Nephron progenitor cell (in vitro differentiated cells): ENCODE measurements at places on chromosomes 4 and X.

- peak; percentile 58 for DNase-seq
Observed at GRCh38 chr4:42655921-42656678, 805 bp downstream of the ATP8A1 start.

DNA sequence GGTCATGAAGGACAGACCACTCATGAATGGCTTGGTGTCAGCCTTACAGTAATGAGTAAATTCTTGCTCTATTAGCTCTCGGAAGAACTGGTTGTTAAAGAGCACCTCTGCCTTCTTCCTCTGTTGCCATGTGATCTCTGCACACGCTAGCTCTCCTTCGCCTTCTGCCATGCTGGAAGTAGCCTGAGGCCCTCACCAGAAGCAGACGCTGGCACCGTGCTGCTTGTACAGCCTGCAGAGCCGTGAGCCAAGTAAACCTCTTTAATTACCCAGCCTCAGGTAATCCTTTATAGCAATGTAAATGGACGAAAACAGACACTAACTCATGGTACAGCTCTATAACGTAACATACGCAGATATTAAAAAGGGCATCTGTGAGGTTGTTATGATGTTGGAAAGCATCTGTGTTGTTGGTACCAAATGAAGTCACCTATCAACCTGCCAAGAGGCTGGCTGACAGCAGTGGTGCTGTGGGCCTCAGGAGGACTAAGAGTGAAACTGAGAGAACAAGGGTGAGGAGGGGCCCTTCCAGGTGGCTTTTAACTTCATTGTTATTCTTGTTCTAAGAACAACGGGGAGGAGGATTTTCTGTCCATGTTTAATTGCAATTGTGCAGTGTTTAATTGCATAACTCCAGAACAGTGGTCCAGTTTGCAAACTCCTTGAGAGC, 69.2 kb downstream of the CRMP1 start:
- no peak for DNase-seq

DNA sequence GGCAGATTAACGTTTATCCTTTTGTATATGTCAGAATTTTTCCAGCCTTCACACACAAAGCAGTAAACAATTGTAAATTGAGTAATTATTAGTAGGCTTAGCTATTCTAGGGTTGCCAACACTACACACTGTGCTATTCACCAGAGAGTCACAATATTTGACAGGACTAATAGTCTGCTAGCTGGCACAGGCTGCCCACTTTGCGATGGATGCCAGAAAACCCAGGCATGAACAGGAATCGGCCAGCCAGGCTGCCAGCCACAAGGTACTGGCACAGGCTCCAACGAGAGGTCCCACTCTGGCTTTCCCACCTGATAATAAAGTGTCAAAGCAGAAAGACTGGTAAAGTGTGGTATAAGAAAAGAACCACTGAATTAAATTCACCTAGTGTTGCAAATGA, 94.8 kb downstream of the TET2 start:
- no peak for DNase-seq

- no peak for DNase-seq
Observed at GRCh38 chr4:77093401-77093800, 17.6 kb upstream of the CCNI start.

DNA sequence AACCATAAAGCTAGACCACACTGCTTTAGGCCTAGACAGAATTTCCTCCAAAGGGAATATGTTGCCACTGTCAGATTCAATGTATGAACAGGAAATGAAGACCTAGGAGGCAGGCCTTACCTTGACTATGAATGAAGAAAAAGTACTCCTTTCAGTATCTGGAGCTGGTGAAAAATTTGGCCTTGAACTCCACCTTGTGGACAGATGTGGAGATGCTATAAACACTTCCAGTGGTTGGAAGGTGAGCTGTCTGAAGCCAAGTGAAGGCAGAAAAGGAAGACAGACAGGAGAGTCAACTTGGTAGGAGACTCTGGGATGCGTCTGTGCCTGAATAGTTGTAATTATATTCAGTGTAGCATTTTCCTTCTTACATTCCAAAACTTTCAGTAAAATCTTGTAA, 17.2 kb downstream of the SPIN3 start:
- peak; percentile 6 for DNase-seq

- no peak for DNase-seq
Observed at GRCh38 chr4:138078253-138078652, 163.9 kb downstream of the SLC7A11 start.

- DNase-seq = no peak
Observed at GRCh38 chrX:38804432-38804681, 3.1 kb downstream of the MID1IP1 start.

DNA sequence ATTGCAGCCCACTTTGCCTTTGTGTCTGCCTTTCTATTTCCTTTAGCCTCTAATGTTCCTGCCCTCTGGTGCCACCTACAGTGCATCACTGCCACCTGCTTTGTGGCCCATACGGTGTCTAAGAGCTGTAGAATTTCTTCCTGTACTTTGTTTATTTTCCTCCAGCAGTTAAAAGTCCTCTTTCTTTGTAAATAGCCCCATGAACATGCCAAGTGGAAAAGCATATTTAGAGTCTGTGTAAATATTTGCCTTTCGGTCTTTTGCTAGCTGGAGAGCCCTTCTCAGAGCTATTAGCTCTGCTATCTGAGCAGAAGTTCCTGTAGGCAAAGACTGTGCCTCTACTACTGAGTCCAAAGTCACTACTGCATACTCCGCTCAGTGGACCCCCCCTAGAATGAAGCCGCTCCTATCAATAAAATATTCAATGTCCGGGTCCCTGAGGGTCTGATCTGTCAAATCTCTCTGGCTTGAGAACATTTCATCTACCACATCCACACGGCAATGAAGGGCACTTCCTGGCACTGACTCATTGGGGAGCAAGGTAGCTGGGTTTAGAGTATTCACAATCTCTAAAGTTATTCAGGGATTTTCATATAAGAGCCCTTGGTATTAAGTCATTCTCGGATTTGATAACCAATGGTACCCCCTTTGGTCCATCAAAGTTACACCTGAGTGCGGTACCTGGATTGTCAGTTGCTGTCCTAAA, 36.3 kb downstream of the SULT1E1 start:
- no peak for DNase-seq

DNA sequence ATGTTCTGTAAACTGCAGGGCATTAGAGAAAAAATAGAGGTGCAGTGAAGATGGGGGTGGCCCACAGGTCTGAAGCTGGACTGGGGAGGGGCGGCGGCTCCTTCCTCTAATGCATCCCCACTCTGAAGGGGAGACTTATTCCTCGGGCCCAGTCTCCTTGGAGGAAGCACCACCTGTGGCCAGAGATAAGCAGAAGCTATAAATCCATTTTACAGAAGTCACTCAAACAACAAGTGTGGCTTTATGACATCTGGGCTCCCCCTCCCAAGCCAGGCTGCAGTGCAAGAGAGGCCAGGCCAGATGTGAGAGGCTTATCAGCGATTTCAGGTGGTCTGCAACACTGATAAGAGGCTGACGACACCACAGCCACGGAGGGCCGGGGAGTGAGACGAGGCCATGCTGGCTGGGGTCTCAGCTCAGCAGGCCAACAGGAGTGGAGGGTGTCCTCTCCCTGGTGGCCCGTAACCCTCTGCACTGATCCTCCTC, 15.8 kb downstream of the CYTL1 start:
- DNase-seq = no peak

GRCh38 chr4:14888790-14889572, 113.3 kb upstream of the CPEB2 start:
- no peak for DNase-seq

- DNase-seq = peak; percentile 18
Observed at GRCh38 chr4:118865091-118865708, 23.5 kb upstream of the SYNPO2 start.
